NCI-H510A (cell line): ENCODE measurements at places on chromosomes 16 and 17.

GRCh38 chr16:54027062-54027461, 259.5 kb downstream of the IRX3 start:
- no peak for DNase-seq

GRCh38 chr16:70163596-70163995, 10.0 kb upstream of the CLEC18C start:
- DNase-seq = no peak

DNA sequence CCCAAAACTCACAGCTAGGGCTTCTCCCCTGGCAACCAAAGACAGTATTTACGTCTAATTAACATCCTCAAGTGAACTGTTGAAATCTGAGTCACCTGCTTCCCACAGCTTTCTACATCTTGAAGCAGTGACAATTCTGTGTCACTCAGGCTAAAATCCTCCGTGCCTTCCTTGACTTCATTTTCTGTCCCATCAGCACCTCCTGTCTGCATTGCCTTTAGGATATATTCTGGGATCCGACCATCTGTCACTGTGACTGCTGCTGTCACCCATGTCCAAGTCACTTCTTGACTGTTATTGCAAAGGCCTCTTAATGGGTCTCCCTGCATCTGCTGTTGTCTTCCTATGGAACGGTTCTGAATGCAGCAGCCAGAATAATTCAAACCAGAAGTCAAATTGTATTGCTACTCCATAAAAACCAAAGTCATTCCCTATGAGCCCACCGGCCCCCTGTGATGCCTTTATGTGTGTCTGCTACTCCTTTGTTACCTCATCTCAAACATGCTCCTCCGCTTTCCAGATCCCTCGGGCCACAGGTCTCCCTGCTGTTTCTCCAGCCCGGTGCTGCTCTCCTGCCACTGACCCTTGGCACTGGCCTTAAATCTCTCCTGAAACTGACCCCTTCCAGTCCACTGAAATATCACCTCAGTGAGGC, 56.9 kb downstream of the WWP2 start:
- DNase-seq = no peak

GRCh38 chr16:82344157-82344556, 174.1 kb upstream of the MPHOSPH6 start:
- no peak for DNase-seq
